ENCODE measurements at places on chromosomes 1 and 21.

GRCh38 chr21:44354001-44354405 is 582 bp downstream of the TRPM2 start:
- no peak for DNase-seq

DNA sequence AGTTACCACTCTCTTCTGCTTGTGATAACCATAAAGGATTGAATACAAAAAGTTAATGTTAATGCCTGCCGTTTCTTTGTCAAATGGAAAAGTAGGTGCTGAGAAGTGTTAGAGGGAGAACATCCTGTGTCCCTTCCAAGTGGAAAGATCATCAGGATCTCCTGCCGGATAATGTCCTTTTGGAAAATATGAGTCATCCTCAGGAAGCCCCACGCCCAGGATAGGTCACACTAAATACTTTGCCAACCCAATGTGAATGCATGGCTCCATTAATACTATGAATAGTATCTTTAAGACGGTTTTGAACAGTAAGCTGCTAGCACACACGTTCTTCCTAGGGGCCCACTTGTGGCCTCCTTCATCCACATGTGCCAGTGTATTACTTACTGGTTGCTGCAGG is 279.5 kb downstream of the ZNF326 start:
- DNase-seq: no peak

- no peak for DNase-seq
Observed at GRCh38 chr1:100219883-100220282, 29.8 kb downstream of the DBT start.

DNA sequence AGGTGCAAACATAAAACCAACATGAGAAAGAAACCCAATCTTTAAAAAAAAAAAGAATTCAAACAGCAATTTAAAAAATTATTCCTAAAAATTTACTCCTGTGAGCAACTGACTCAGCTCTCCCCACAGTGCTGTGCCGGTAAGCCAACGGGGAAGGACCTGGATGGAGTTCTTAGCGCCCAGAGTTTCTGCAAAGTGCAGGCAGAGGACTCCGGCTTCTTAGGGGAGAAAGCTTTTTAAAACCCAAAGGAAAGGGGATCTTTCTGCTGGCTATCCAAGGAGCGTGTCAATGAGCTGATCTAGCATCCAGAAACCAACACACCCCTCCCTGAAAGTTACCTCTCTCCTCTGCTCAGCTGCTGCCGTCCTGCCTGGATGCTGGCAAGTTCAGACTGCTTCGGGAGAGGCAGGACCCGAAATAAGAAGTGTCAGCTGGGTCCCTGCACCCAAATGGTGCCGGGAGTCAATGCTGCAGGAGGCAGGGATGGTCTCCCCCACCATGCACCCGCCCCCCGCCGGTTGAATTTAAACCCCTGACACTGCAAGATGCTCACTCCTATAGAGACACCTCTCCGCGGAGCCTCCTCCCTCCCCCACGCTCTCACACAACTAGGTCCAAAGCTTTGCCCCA is 32.2 kb upstream of the H6PD start:
- DNase-seq: no peak

GRCh38 chr1:236167154-236167553 is 24.8 kb downstream of the GPR137B start:
- no peak for DNase-seq

GRCh38 chr1:113905435-113905861 is 322 bp downstream of the DCLRE1B start:
- DNase-seq: no peak

- no peak for DNase-seq
Observed at GRCh38 chr21:16084776-16085364, 355.1 kb downstream of the USP25 start.

GRCh38 chr21:26389971-26390641 is 183.0 kb downstream of the CYYR1 start:
- DNase-seq: no peak

DNA sequence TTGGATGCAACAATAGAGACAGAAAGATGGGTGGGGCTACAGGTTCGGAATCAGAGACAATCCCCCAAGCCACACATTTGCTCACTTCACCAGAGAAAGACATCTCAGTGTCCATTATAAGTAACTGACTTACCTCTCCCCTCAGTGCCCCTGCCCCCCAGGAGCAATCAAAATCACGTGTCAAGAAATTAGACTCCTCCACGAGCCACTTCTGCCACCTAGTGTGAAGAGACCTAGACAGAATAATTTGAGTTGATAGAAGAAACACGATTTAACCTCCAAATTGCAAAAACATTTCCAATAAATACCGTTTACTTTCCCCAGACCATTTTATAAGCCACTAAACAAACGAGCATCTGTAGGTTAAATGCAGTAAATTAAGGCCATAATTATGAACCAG is 123.2 kb downstream of the SLC30A10 start:
- no peak for DNase-seq

- no peak for DNase-seq
Observed at GRCh38 chr21:16353764-16354163, 624.0 kb downstream of the USP25 start.

DNA sequence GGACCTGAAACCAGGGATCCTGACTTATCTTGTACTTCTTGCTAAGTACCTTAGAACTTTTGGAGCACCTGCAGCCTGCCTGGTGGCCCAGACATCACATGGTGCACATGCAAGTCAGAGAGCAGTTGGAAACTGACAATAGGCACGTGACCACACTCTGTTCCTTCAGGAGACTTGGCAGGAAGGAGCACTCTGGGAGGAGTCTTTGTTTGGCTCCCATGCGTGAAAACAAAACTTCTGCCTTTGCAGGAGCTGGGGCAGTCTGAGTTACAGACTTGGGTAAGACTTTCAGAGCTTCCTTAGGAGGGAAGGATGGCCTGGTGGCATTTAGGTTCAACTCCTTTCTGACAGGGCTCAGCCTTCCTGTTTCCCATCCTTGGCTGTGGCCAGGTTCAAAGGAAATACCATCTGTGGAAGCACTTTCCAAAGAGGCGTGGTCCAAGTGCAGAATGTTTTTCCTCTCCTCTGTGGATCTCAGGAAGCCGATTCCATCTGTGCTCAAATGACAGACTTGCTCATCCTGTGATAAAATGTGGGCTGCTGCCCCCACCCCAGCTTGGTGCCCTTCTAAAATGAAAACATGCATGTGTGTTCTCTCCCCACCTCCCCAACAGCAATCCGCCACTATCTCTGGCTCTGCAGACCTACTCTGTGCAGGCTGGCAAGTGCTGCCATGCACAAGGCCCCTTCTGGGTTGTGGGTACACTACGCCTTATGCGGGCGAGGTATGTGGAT is 14.1 kb upstream of the ZNF436 start:
- no peak for DNase-seq

DNA sequence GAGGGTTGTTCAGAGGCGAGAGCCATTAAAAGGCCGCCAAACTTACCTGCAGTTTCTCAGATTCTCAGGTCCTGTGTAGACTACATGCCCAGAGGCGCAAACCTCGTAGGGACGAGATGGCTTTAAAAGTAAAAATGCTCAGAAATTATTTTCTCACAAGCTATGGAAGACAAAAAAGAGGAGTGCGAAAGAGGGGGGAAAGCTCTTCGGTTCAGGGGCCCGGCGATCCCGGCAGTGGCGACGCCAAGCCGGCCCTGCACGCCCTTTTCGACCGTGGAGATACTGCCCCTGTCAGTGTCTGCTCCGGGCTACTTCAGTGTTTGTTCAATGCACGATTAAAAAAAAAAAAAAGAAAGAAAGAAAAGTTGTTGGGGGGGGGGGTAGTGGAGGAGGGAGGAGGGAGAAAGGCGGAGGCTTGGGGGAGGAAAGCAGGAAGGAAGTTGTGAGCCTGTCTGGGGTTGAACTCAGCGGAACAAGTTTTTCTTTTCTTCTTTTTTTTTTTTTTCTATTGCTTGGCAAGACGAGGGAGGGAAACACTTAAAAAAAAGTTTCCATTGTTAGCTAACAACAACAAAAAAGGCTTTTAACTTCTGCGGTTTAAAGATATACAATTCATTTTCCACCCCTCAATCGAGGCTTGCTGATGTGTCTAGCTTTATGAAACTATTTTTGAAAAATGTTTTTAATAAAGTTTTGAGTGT is at the start of gene ITPKB:
ITPKB (minus strand) TSS at position 288 of the 701 bp plus-strand sequence. CDS start 1,824 bp downstream, outside the sequence.
- peak; percentile 54 for DNase-seq

DNA sequence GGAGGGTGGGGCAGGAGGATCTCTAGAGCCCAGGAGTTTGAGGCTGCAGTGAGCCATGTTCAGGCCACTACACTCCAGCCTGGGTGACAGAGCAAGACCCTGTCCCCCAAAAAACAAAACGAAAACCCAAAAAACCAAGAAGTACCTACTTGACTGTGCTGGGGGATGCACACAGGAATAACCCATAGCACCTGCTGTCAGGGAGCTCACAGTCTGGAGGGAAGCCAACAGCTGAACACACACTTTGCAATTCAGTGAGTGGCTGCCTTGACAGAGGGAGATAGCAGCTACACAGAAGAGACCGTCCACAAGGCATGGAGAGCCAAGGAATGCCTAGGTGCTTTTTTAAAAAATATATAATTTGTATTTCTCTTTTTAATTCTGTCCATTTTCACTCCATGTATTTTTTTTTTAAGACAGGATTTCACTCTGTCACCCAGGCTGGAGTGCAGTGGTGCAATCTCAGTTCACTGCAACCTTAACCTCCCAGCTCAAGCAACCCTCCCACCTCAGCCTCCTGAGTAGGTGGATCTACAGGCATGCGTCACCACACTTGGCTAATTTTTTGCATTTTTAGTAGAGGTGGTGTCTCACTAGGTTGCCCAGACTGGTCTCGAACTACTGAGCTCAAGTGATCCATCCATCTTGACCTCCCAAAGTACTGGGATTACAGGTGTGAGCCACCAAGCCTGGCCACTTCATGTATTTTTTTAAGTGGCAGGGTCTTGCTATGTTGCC is 68.7 kb downstream of the NID1 start:
- DNase-seq: no peak

GRCh38 chr1:109880971-109881894 is 29.4 kb upstream of the CSF1 start:
- DNase-seq: no peak

- no peak for DNase-seq
Observed at GRCh38 chr1:187848321-187848720, 1019.6 kb downstream of the PLA2G4A start.

DNA sequence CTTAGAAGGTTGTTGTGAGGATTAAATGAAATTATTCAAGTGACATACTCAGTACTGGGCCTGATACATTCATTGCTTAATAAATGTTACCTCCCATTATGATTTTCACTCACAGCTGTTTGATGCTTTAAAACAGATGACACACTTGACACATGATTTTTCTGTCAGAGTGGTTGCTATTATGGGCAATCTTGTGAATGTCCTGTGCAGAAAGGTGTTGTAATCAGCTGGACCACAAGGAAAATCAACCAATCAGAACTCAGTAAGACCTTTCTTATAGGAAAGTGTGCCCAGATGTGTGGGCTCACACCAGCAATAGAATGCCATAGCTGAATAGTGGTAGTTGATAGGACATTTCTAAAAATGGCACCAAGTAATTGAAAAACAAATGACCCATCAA is 23.5 kb downstream of the GJA5 start:
- no peak for DNase-seq

- DNase-seq: no peak
Observed at GRCh38 chr1:92663775-92664174, 121.1 kb downstream of the EVI5 start.

- no peak for DNase-seq
Observed at GRCh38 chr1:164337885-164338284, 221.1 kb upstream of the PBX1 start.

GRCh38 chr21:46207920-46208591 is 20.5 kb downstream of the LSS start:
- no peak for DNase-seq

DNA sequence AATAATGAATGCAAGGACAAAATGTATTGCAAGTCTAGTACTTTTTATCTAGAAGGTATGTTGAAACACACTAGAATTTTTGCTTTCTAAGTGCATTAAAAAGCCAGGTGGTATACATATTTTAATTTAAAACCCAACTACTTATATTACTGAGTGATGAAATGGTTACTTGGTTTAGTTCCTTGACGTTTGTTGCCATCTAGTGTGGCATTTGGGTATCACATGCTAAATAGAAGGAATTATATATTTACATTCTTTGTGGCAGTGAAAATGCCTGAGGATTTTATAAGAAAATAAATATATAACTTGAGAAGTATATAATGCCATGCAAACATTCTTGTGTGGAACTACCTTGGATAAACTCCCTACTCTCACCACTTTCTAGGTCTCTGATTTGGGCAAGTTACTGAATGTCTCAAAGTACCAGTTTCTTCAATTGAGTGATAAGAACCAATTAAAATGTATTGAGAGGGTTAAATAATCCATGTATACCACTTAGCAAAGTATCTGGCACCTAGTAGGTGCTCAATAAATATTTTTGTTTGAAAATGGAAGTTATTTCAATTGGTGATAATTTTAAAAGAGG is 69.6 kb downstream of the SDCCAG8 start:
- DNase-seq: no peak

DNA sequence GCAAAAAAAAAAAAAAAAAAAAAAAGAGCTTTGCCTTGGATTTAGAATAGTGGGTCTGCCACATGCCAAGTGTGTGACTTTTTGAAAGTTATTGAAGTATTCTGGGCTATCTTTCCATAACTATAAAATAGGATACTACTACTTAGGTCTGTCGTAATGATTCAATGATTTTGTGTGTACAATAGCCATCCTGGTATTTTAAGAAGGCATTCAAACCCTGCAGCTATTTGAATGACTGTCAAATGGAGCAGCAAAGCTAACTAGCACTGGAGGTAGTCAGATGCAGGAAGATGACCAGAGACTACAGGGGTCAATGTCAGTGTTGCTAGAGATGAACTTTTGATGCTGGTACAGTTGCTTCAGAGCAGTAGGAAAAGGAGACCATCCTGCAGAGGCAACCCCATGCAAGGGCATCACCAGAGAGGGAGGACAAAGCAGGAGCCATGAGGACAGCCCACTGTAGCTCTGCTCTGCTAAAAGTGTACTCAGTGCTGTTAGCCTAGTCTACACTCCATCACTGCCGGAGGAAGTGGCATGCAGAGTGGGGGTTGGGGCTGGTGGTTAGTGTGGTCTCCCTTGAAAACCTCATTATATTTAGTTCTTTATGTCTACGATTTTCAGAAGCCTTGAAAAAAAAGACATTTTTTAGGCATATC is 29.0 kb downstream of the DUSP10 start:
- peak; percentile 77 for DNase-seq

Data from activated effector memory CD4-positive, alpha-beta T cell treated with Interleukin-2 at 50 U/mL for 16 hours (primary cell).